ENCODE measurements at places on chromosomes 2 and 18.

DNA sequence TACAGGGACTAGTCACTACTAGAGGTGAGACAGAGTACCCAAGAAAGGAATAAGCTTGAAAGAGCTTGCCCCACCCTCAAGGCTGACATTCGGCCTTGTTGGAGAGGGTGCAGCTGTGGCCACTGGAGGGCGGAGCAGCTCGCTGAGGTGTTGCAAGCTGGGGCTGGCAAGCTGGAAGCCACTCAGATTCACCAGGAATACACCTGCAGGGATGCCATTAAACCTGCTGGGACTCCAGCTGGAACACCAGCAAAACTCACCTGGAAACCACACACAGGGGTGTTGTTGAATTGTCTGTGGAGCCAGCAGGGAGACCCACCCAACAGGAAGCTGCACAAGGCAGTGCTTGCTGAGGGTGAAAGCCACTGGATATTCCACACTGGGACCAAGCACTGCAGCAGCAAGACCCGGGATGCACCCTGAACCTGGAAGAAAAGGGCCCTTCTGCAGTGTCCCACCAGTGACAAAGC lies 26.1 kb downstream of the KCTD18 start:
- DNase-seq, result no peak

- DNase-seq, result no peak
Measured at GRCh38 chr2:12778369-12778768, 61.6 kb downstream of the TRIB2 start.

DNA sequence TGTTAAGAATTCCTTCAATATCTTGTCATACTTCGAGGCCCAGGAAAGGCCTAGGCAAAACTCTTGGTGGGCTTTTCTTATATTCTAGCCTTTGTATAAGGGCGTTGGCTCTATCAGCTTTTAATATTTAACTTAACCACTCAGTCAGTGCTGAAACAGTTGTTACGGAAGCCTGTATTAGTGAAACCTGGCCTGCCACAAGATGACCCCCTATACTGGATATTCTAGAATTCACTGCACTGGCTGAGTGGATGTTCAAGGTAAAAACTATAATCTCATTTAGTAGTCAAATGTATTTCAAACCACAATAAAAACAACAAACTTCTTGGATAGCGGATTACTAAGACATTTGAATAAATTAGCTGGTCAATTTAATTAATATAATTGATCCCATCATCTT lies 91.7 kb upstream of the HNMT start:
- DNase-seq, result no peak

DNA sequence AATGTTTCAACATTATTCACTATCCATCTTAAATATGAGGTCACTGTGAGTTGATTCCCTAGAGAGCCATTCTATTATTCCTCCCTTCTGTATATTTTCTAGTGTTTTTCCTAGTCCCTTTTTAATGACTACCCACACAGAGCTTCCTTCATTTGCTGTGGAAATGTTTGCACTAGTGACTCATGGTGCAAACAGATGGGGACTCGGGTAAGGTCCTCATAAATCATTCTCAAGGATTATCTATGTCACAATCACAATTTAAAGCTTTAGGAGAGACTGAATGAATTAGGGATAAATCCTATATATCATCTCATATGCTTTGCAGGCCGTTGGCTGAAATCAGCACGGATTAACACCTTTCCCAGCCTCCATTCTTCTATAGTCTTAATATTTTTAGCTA lies 159.6 kb downstream of the DCC start:
- no peak for DNase-seq

DNA sequence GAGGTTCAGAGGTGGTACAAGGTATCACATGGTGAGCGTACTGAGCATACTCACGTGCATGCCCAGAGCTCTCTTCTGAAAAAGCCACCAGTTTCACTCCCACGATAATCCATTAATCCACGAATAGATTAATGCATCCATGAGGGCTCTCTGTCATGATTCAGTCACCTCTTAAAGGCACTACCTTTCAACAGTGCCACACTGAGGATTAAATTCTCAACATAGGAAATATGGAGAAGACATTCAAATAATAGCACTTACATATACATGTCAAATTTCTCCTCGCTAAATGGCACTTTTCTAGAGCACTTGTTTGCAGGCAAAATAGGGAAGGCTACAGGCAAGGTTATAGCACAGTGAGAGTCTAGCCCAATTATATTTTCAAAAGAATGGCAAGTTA lies 825.9 kb downstream of the TRIB2 start:
- no peak for DNase-seq

- no peak for DNase-seq
Measured at GRCh38 chr2:185316383-185316782, 422.2 kb upstream of the FSIP2 start.

- no peak for DNase-seq
Measured at GRCh38 chr18:11113937-11114336, 35.4 kb downstream of the PIEZO2 start.

- DNase-seq, result no peak
Measured at GRCh38 chr18:2354292-2354691, 217.0 kb downstream of the METTL4 start.

DNA sequence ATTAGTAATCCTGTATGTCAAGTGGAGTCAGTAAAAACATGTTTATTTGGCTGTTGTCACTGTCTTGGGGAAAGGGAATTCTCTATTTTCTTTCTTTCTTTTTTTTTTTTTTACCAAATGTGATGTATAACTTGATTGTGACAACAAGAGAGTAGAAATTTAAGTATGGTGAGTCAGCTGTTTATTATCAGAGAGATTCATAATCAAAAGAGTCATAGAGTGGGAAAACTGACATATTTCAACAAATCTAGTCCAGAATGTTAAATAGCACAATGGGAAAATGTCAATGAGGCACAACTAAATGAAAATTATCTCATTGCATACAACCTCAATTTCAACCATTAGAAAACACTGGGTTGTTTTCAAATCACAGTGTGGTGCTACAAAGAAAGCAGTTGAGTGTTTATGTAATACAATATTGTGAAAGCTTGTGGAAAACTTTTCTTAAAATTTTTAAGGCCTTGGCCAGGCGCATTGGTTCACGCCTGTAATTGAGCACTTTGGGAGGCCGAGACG lies 111.9 kb upstream of the DTNA start:
- no peak for DNase-seq

GRCh38 chr2:45746888-45747287 lies 95.4 kb downstream of the PRKCE start:
- DNase-seq, result no peak

DNA sequence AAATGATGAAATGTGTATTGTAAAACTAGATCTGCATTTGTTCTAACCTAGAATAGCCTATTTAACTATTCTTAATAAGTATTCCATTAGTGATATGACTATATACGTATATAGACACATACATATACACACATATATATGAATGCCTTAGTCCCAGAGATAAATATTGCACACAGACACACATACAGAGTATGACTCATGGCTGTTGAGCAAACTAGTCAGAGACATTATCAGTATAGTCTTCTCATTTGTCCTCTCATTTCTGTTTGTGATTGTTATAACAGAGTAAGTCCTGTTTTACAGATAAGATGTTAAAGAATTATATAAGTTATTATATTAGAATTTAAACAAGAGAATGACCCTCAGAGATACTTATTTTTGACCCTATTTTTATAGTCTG lies 202.5 kb downstream of the CCDC102B start:
- DNase-seq, result no peak

GRCh38 chr18:21605213-21605612 lies 4.7 kb upstream of the ESCO1 start:
- DNase-seq, result no peak

- no peak for DNase-seq
Measured at GRCh38 chr2:69685321-69686048, 41.9 kb upstream of the AAK1 start.

GRCh38 chr2:16224298-16225045 lies 284.1 kb downstream of the MYCN start:
- no peak for DNase-seq

- DNase-seq, result no peak
Measured at GRCh38 chr2:44107974-44108373, 60.7 kb upstream of the PPM1B start.

GRCh38 chr18:78913830-78914231 lies 65.8 kb upstream of the SALL3 start:
- no peak for DNase-seq

DNA sequence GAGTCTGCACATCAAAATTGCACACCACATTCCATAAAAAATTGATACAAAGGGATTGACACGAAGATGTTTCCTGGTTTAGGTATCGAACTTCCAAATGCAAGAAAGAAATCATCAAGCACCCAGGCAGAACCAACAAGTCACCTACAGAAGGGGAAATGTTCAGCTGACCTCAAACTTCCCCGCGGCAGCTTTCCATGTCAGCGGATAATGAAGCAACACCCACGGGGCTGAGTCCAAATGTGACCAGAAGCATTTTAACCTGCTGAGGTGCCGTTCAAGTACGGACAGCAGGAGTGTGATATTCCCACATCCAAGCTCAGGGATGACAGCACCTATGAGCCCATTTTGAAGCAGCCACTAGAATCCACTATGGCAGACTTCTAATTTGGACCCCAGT lies 124.9 kb downstream of the GALNT14 start:
- no peak for DNase-seq

DNA sequence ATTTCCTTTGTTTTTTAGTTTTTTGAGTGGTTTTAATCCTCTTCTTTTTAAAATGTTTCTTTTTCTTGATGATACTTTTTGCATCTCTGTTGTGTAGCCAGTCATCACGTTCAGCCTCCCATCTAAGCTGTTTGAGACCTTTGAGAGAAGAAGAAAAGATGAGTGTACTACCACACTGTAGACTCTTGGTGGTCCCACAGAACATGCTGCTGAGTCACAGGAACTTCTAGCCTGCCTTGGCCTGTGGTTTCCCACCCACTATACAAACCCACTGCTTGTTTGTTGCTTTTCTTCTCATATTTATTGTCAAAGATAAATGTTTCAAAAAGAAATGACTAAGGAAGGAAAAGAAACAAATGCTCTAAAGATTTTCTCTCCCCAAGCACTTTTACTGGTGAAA lies 5.5 kb downstream of the CEBPZOS start:
- DNase-seq, result no peak

GRCh38 chr2:236131073-236131692 lies 37.0 kb downstream of the GBX2 start:
- DNase-seq, result no peak

- DNase-seq, result no peak
Measured at GRCh38 chr18:59150236-59150635, 10.6 kb downstream of the SEC11C start.

- DNase-seq, result no peak
Measured at GRCh38 chr2:37274359-37274965, 43.0 kb downstream of the NDUFAF7 start.

- no peak for DNase-seq
Measured at GRCh38 chr2:143742581-143742980, 613.4 kb downstream of the ARHGAP15 start.

- no peak for DNase-seq
Measured at GRCh38 chr18:21163647-21164547, 52.3 kb upstream of the ROCK1 start.

DNA sequence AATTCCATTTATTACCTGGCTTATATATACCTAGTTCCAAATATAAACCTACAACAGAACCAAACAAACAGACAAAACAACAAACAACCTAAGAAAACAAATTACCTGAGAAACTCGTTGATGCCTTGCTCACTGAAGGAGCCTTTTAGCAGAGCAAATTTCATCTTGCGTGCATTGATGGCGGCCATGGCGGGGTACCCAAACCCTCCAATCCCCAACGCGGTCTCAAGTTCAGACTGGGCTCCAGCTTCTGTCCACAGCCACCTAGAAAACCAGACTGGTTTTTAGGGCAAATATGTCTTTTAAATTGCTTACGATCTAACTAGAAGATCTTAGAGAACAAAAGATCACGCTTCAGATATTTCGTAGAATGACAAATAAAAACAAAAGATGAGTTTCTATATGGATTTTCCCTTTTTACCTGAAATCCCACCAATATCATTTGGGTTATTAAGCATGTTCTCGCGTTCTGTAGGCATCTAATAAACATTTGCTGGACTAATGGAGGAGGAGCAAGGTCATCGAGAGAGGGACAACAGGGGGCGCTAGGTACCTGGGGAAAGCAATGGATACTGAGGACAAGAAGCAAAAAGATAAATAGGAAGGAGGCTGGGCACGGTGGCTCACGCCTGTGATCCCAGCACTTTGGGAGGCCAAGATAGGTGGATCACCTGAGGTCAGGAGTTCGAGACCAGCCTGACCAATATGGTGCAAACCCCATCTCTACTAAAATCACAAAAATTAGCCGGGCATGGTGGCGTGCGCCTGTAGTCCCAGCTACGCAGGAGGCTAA lies 25.2 kb downstream of the PDIA6 start:
- no peak for DNase-seq

- DNase-seq, result no peak
Measured at GRCh38 chr18:11994336-11994702, 13.0 kb downstream of the IMPA2 start.

DNA sequence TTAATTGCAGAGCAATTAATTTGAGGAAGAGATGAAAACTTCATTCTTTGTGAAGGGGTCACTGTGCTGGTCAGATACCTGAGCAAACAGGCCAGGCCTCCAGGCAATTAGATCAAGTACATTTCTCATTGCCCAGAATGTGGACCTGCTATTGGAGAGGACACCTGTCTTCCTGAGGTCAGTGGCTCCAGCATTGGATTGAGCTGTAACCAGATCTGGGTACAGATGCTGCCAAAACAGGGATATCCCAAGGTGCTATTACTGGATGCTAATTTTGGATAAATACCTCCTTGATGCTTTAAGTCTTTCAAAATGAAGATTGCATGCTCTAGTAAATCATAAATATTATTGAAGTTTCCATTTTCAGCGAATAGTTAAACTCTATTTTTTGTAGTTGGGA lies 131.5 kb downstream of the FAM161A start:
- no peak for DNase-seq

- no peak for DNase-seq
Measured at GRCh38 chr2:80102026-80102425, 202.5 kb downstream of the LRRTM1 start.

- DNase-seq, result no peak
Measured at GRCh38 chr2:184338771-184339170, 259.6 kb upstream of the ZNF804A start.

GRCh38 chr2:155309483-155309882 lies 611.0 kb downstream of the KCNJ3 start:
- DNase-seq, result no peak

DNA sequence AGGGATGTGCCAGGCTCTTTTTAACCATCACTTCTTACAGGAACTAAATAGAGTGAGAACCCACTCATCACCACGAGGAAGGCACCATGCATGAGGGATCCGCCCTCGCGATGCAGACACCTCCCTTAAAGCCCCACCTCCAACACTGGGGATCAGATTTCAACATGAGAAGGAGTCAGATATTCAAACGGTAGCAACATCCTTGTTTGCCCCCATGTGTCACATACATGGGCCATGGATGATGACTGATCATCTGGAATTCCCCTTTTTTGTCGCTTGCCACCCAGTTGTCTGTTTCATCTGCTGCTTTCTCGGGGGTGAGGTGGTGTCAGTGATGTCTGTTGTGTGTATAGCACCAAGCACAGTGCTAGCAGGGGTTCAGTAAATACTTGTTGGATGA lies 57.9 kb downstream of the NCK2 start:
- no peak for DNase-seq
